ENCODE measurements at places on chromosomes 3 and 15. TPM values are rescaled to one million over a fixed set of nuclear protein-coding genes. Genes with fewer than 3 reads are reported as not detected.

- H3K4me1 ChIP-seq = no peaks in the 10 kb centered on the region
- no peak for DNase-seq
- H3K27me3 ChIP-seq = no peaks in the 10 kb centered on the region
- H3K36me3 ChIP-seq = no peaks in the 10 kb centered on the region
- no peak overlapping the region for H3K4me3 ChIP-seq
- no peak overlapping the region for H3K27ac ChIP-seq
Measured at GRCh38 chr3:179156775-179157174, 8.6 kb downstream of the PIK3CA start.

DNA sequence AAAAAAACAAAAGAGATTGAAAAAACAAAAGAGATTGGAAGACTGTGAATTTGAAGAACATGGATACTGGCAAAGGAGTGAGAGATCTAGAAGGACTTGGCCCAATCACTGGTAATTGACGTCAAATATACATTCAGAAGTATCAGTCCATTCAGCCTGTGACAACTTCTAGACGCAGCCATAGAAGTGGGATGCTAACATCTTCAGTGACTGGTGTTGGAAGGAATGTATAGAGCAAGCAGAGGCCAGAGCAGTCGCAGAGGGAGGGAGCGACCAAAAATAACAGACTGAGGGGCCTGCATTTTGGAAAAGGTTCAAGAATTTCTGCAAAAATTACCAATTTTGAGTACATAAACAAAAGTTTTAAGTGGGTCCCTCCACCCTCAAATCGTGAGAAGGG lies 473.3 kb downstream of the CADM2 start:
- no peaks in the 10 kb centered on the region for H3K36me3 ChIP-seq
- no peak for DNase-seq
- H3K27me3 ChIP-seq = no peaks in the 10 kb centered on the region
- no peaks in the 10 kb centered on the region for H3K4me1 ChIP-seq
- H3K27ac ChIP-seq = no peak overlapping the region

The WDR93 gene
- total RNA-seq = 0.98 TPM

- no peaks in the 10 kb centered on the region for H3K4me1 ChIP-seq
- H3K27me3 ChIP-seq = peaks cover 5% of the 10 kb centered on the region
- H3K4me3 ChIP-seq = no peak overlapping the region
Measured at GRCh38 chr3:46713050-46713897, 4.4 kb downstream of the PRSS50 start.

DNA sequence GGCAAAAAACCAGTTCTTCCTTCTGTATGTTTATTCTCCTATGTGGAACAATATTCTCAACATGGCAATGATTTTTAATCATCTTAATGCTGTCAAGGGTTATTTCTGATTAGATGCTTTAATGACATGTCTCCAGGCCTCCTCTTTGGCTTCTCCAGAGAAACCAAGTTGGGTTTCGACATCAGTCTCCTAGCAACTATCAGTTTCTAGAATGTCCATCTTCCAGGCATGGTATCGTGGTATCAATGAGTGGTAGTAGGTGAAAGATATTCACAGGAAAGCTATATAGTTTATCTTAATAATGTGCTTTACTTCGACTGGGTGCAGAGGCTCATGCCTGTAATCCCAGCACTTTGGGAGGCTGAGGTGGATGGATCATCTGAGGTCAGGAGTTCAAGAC lies 128.5 kb downstream of the C3orf70 start:
- no peak overlapping the region for H3K4me3 ChIP-seq
- H3K27me3 ChIP-seq = no peaks in the 10 kb centered on the region
- no peak overlapping the region for H3K27ac ChIP-seq
- H3K36me3 ChIP-seq = no peaks in the 10 kb centered on the region
- H3K4me1 ChIP-seq = no peaks in the 10 kb centered on the region
- DNase-seq = no peak

Data from breast epithelium (tissue), 4 donors.